Suprapubic skin (tissue), 4 donors: ENCODE measurements at places on chromosomes 2 and 18. TPM values are rescaled to one million over a fixed set of nuclear protein-coding genes. Genes with fewer than 3 reads are reported as not detected.

The CNTNAP5 gene
- not detected for total RNA-seq

The TMEM37 gene
- total RNA-seq, result 1.6 TPM

The KRTCAP3 gene
- 43.5 TPM for total RNA-seq

DNA sequence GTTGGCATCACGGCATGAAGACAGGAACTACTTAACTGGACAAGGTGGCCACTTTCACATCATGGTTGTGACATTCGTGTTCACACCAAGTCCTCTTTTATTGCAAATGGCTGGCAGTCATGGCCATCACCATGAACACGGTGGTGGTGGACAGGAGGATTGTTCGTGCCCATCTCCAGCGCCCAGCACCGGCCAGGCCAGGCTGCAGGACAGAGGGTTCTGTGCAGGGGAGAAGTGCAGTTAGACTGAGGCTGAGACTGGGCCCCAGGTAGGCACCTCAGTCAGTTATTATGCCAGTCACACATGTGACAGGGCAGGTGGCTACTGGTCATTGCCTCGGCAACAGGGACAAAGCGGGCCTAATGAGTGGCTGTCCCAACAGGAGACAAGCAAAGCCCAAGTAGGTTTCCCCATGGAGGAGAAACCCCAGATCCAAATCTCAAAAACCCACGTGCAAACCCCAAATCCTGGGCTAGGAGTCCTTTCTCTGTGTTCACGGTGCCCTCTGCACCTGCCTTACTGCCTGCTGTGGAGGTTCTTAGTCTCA, 468.1 kb upstream of the MYT1L start:
- no peak for DNase-seq
- no peaks in the 10 kb centered on the region for H3K27me3 ChIP-seq
- H3K4me3 ChIP-seq, result no peak overlapping the region
- H3K36me3 ChIP-seq, result no peaks in the 10 kb centered on the region
- H3K4me1 ChIP-seq, result no peaks in the 10 kb centered on the region

The RAX gene
- total RNA-seq, result not detected

GRCh38 chr2:203898657-203899056, 31.1 kb downstream of the CTLA4 start:
- no peak overlapping the region for H3K27ac ChIP-seq
- H3K27me3 ChIP-seq, result no peaks in the 10 kb centered on the region
- H3K4me1 ChIP-seq, result peaks cover 3% of the 10 kb centered on the region
- H3K36me3 ChIP-seq, result no peaks in the 10 kb centered on the region
- DNase-seq, result no peak

GRCh38 chr18:5285326-5285725, 10.2 kb downstream of the ZBTB14 start:
- no peak for DNase-seq
- peaks cover 10% of the 10 kb centered on the region for H3K36me3 ChIP-seq
- peaks cover 5% of the 10 kb centered on the region for H3K4me1 ChIP-seq
- H3K4me3 ChIP-seq, result no peak overlapping the region
- H3K27me3 ChIP-seq, result no peaks in the 10 kb centered on the region
- H3K27ac ChIP-seq, result no peak overlapping the region

DNA sequence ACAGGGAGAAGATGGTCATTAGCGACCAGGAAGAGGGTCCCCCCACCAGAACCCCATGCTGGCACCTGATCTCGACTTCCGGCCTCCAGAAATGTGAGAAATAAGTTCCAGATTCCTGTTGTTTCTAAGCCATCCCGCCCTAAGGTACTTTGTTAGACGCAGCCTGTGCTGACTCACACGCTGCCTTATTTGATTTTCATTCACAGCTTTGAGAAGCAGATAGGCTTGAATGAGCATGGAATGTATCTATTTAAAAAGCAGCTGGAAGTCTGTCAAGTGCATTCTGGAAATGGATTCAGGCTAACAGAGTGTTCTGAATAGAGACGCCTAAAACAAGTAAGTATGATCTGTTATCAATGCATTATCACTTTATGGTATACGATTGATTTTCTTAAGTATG, 8.3 kb upstream of the IL1R2 start:
- no peaks in the 10 kb centered on the region for H3K27me3 ChIP-seq
- no peak for DNase-seq
- peaks cover 51% of the 10 kb centered on the region for H3K4me1 ChIP-seq

DNA sequence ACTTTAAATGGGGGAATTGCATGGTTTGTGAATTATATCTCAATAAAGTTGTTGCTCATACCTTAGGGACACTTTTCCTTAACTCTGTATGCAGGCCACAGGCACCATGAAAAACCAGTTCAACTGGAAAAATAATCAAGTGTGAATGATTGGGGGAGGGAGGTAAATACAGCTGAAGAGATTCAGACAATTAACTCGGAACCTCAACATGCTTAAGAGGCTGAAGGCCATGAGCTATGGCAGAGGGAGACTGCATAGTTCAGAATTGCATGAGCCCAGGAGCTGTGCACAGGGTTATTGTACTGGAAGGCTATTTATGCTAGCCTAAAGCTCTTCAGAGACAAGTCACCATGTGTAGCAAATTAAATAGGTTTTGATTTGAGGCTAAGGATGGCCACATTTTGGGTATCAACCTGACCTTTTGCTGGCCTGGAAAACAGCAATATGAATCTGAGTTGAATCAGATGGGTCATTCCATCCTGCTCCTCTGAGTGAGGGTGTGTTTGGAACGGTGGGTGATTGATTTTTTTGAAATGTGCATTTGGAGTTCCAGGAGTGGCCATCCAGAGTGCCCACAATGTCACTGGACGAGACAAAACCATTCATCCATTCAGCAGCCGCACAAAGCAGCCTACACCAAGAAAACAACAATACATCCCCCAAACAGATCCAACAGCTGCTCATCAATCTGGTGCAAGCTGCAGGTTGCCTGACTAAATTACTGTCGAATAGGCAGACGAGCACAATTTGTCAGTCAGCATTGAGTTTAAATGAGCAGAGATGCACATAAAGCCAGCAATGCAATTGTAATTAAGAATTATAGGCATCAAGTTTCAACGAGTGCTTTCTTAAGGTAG, 42.5 kb downstream of the HRH4 start:
- H3K27me3 ChIP-seq, result no peaks in the 10 kb centered on the region
- DNase-seq, result no peak
- H3K4me3 ChIP-seq, result no peak overlapping the region
- no peaks in the 10 kb centered on the region for H3K36me3 ChIP-seq

The C1QL2 gene
- total RNA-seq, result not detected

The G6PC2 gene
- total RNA-seq, result not detected

DNA sequence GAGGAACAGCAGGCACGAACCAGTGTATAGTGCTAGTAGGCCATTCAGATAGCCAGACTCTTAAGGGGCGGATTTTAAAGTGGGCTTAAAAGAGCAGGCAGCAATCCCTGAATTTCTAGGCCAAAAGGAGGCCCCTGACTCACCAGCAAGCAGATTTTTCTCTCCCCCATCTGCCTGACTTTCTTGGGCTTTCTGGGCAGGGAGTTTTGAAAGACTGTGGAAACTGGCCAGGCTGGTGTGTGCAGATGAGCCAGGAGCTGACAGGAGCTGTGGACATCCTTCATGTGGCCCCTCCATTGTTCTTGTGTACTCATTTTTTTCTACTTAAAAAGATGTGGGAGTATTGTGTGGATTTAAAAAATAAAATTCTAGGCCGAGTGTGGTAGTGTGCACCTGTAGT, 59.0 kb downstream of the GLI2 start:
- no peak overlapping the region for H3K27ac ChIP-seq
- peaks cover 33% of the 10 kb centered on the region for H3K4me1 ChIP-seq
- no peaks in the 10 kb centered on the region for H3K36me3 ChIP-seq
- no peak for DNase-seq
- H3K4me3 ChIP-seq, result no peak overlapping the region

DNA sequence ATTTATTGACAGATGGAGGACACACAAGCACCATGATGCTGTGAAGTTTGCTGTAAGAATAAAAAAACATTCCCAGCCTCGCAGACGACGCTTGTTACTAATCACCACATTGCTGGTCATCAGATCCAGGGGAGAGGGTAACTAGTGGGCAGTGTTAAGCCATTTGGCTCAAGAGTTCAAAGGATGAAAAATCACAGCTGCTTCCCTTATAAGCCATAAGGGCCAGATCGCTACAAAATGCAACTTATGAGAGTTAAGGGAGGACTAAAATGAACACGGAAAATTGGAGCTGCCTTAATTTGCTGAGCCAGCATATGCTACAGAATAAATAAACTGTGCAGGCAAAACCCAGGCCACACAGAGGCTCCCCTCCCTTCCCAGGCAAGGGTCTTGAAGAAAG, 522.6 kb downstream of the TDRD15 start:
- H3K4me1 ChIP-seq, result no peaks in the 10 kb centered on the region
- H3K27me3 ChIP-seq, result no peaks in the 10 kb centered on the region
- no peaks in the 10 kb centered on the region for H3K36me3 ChIP-seq
- no peak overlapping the region for H3K27ac ChIP-seq
- H3K4me3 ChIP-seq, result no peak overlapping the region
